Stimulated activated CD4-positive, alpha-beta T cell treated with anti-CD3 and anti-CD28 coated beads, TNF-alpha, amount 100 ng/mL, for 1 hour (primary cell): ENCODE measurements at places on chromosomes 13 and 19.

DNA sequence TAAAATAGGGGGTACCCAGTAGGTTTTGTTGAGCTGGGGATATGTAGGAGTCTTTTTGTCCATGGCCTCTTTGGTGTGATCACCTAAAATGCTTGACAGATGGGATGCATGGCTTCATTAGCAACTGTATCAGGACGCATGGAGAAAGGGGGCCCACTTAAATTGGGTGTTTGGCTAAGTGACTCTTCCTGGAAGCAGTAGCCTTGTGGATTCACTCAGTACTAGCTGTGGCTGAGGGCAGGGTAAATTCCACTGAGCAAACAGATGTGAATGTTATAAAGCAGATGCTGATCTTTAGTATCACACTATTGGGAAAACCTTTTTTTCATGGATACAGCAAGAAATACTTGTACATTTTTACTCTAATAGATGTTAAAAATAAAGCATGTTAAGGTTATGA is 140.0 kb downstream of the FGF14 start:
- no peak for DNase-seq

DNA sequence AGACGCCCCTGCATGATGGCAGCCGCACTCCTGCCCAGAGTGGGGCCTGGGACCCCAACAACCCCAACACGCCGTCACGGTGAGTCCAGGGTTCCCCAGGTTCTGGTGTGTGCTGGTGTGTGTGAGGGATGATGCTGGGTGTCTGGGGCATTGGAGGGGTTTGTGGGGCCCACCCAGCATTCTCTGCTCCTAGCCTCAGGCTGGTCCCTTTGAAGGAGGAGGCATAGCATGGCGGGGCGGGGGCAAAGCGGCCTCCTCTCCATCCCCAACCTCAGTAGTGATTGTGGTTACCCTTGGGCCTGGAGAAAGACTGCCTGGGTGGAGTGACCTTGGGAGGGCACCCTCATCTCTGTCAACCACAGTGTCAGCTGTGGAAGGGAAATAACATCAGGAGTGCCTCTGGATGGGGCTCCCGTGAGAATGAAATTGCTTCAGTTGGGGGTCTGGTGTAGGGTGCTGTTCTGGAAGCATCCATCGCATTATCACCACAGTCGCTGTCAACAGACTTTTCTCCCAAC is 7.1 kb upstream of the TIMM50 start:
- no peak for DNase-seq

DNA sequence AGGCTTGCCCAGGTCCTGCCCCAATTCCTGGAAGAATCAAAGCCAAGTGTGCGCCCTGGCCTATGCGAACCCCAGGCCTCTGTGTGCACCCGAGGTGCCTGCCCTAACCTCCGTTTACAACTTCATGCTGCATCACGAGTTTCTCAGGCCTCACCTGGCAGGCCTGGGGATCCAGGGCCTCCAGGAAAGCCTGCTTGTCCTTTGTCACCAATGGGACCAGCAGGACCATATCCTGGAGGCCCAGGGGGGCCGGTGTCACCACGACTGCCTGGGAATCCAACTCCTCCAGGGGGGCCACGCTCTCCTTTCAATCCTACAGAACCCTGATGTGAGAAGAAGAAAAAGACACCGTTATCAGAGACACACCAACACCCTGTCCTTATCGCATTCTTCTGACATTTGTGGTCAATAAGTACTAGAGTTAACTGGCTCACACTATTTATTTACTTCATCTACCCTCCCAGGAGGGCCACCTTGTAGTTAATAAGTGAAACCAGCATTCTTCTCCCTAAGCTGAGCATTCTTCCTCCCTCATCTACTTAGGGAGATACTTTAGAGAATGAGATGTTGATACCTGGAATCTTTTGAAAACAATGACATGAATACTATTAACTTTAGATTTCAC is 120.6 kb downstream of the COL4A1 start:
- DNase-seq = no peak

DNA sequence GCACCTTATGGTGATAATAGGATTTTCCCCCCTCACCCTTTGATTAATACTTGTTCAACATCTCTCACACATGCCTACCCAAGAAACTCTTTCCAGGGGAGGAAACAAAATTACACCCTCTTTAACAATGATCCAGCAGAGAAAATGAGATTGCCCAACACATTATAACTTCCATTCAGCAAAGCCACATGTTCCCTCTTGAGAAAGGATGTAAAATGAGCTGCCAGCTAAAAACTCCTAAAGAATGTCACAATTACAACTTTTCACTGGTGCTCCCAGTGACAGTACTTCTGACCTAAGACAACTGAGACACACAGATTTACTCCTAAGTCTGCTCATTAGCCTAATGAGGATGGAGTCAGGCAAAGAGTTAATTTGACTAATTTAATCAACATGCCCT is 621.4 kb downstream of the DIAPH3 start:
- DNase-seq = no peak

DNA sequence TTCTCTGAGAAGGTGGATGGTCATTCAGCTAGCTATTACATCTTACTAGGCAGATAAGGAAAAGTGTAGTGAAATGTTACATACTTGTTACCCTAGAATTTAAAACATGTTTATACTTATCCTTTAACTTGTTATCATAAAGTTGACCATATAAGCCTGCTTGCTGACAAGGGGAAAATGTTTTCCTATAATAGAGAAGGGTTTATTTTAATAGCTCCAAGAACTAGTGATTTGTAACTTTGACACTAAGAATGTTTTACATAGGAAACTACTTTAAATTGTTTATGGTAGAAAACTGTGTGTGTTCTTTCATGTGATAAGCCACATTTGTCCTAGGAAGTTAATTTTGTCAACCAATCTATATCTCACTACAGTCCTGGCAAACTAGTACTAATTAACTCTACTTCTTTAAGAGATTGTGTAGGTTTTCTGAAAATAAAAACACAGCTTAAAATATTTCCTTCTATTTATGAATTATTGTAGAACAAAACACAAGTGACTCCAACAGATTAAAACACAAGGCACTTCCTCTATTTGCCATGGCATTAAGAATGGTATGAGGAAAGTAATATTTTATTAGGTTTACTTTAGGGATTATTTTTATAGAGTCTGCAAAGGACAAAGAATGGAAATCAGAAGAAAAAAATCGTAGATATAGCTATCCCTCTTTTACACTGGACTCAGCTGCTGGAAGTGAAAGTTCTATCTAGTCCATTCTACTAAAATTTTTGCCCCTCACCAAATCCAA is 233.3 kb upstream of the NBEA start:
- DNase-seq = no peak
